Midbrain (tissue), 1 donor: ENCODE measurements at places on chromosomes 7 and 10.

- DNase-seq, result peak; percentile 70
These were observed 45.5 kb upstream of the TARP start for GRCh38 chr7:38318803-38319416.

DNA sequence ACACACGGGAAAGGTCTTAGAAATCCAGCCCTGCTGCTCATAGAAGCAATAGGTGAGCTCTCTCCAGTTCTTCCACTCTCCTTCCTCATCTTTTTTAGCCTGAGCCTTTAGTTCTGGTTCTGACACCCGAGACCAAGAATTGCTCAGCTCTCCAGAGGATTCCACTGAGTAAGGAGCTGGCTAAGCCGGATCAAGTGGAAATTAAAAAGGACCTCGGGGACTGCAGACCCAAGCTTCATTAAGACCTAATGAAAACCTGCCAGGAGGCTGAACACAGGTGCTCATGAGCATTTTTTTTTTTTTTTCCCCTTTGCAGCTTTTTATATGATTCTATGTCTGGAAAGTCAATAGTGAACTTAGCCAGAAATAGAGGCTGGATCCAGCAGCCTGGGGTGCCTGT lies 1176.0 kb upstream of the AUTS2 start:
- DNase-seq, result no peak

- peak; percentile 63 for DNase-seq
These were observed 516.4 kb upstream of the ZMIZ1 start for GRCh38 chr10:78552261-78552811.

DNA sequence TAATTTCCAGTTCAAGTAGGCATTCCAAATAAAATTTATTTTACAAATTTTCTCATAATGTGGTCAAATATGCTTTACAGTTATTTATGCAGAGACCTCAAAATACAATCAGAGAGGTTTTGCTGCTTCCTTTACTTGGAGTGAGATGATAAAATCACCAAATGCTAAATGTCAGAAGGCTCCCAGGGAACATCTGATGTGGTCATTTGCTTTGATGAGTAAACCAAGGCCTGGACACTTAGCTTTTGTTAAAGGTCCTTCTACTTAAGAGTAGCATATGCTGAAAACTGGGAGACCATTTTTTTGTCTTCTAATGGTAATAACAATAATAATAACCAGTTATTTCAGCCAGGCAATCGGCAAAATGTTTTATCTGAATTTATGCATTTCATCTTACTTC lies 60.6 kb upstream of the AKR1E2 start:
- no peak for DNase-seq

GRCh38 chr7:117839507-117839906 lies 33.7 kb downstream of the CTTNBP2 start:
- no peak for DNase-seq
